ENCODE measurements at places on chromosomes 13 and 19.
A peak's percentile ranks its signal among the peaks of the same experiment; 100 is the strongest.

- peak; percentile 1 for DNase-seq
These were observed 62.1 kb downstream of the KLF2 start for GRCh38 chr19:16386619-16387240.

DNA sequence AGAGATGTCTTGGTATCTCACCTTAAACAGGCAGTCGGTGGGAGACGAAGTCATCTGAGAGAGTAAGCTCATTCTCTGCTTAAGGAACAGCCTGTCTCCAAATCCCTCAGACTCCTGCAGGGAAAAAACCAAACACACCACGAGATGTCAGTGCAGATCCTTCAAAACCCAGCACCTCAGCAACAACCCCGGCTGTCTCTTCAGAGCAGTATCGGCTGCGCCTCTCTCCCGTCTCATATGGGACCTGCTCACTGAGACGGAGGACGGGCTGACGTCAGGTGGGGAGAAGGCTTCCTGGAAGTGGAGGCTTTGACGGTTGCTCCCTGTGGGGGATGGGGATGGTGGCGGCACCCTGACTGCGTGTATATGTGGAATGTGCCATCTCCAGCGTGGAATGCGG lies 43.6 kb downstream of the ANKRD27 start:
- DNase-seq: no peak

DNA sequence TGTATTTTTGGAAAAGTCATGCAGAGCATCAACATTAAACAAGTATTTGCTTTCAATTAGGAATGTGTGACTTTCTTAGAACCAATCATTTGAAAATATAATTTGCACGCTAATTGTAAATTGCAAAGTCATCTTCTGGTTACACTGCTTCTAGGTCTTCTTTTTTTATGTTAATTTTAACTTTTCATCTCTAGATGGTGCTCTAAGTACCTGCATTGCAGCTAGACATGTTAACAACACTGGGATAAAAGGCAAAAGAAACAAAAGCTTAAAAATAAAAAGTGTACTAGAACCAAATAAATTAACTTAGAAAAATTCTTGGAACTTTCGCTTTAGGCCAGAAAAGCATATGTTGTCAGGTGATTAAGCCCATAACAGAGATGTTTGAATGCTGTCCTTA lies 2758.2 kb downstream of the PCDH9 start:
- DNase-seq: no peak

DNA sequence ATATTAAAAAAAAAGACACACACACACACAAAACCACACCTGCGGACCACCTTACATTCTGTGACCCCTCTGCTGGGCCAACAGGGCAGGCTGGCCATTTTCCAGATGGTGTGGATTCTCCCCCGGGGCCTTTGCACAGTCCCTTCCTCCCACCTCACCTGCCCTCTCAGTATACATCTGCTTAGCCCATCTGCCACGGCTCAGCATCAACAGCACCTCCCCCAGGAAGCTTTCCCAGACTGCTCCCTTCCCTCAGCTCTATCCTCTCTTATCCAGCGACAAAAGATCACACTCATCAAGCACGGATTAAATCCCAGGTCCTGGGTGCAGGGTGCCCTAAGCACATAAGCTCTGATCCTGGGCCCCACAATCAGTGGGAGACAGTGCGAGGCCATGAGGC lies 4.5 kb downstream of the ZNF787 start:
- no peak for DNase-seq

DNA sequence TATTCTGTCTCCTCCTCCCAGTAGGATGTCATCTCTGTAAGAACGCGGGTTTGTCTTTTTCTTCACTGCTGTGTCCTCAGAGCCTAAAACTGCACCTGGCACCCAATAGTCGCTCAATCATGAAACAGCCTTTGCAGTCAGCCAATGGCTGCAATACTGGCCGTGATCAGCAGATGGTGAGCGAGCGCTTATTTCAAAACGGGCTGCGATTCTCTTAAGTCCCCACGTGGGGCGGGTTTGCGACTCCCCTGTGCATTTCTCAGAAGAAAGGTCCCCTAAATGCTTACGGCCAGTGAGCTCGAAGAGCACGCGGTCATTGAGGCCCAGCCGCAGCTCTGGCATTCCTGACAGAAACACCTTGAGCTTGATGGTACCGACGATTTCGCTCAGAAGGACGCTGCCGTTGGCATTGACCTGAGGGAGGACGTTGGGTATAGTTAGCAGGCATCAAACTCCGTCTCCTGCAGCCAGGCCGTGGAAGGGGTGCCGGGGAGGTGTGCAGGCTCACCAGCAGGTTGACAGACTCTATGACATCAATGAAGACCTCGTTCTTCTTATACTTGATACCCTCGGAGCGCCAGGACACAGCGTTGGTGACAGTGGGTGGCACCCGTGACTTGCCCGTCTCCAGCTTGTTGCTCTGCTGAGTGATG lies 6.0 kb downstream of the AP1M2 start:
- DNase-seq: peak; percentile 64

DNA sequence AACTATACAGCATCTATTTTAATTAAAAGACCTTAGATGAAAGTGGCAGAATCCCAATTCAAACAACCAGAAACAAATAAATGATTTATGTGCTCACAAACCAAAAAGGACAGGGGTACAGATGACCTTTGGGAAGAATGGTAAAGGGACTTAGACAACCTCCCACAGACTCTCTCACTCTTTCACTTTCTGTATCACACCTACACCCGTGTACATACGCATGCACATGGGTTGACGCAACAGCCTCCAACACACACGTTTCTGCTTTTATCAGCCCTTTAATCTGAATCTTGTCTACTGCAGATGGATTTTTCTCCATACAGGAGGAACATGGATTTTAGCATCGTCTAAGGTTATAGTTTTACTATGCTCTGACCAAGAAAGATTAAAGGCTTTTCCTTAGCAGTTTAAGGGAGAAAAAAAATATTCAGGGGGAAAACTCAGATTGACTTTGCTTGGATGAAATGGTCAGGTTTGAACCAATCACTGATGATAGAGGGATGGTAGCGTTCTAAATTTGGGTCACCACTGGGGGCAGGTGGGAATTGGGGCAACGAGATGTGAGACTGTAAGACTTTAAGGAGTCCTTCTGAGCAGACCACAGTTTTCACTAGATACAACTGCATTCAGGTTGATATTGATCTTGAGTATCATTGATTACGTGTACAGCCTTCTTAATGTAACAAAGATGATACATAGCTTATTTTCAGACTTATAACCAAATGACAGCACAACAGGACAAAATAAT lies 166.1 kb downstream of the ITGBL1 start:
- DNase-seq: no peak

DNA sequence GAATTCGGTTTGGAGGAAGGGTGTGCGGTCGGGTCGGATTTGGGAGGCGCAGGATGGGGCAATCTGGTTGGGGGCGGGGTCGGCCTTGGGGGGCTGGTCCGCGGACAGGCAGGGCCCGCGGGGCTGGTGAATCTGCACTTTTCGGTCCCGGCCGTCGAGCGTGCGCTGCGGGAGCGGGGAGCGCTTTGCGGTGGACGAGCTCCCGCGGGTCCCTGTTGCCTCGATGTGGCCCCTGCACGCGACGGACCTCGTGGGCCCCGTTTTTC lies 11.9 kb downstream of the PEAK3 start:
- DNase-seq: no peak

- peak; percentile 77 for DNase-seq
These were observed 228.3 kb upstream of the IRS2 start for GRCh38 chr13:110014719-110015118.

- no peak for DNase-seq
These were observed 166.5 kb downstream of the COG6 start for GRCh38 chr13:39821977-39822376.

DNA sequence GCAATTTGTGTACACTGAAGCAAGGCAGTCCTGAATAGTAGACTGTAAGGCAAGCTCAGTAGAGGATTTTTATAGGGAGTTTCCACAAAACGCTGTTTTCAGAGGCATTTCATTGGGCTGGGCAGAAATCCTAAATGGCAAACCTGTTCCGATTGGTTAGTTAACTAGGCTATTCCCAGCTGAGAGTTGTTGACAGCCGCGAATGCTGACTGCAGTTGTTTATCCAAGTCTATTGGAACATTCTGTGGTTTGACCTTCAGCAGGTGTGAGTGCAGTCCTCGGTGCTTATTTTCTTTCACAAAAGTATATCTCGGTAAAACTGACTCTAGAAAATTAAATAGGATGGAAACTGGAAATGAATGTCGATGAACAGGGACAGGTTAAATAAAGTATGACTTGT lies 45.4 kb downstream of the TPT1 start:
- DNase-seq: no peak

DNA sequence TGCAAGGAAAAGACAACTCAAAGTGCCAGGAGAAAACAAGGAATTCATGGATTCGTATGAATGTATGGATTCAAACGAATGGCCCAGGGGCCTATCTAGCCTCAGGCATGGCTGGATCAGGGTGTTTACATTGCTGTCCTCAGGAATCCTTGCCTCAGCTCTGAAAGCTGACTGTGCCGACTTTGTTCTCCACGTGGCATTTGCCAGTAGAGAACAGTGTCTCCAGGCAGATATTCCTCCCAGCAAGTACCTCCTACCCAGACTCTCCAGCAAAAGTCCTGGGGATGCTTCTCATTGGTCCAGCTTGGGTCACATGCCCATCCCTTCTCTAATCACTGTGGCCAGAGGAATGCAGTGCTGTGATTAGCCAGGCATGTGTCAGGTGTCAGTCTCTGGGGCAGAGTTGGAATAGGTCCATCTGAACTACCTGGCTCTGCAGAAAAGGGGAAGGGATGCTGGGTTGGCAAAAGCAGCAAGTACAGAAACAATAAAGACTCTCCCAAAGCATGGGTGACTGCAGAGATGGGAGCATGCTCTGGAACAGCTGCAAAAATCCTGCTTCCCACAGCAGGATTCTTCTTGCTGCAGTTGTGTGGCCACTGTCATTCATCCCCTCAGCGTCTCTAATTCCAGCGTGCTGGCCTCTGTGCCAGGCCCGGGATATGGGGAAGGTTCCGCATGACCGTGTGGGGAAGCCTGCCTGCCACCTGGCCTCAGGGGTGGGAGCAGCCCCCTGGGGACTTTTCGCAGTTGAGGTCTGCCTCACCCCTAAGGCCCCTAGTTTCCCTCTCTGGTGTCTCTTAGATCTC lies 30.0 kb downstream of the CCNE1 start:
- no peak for DNase-seq

DNA sequence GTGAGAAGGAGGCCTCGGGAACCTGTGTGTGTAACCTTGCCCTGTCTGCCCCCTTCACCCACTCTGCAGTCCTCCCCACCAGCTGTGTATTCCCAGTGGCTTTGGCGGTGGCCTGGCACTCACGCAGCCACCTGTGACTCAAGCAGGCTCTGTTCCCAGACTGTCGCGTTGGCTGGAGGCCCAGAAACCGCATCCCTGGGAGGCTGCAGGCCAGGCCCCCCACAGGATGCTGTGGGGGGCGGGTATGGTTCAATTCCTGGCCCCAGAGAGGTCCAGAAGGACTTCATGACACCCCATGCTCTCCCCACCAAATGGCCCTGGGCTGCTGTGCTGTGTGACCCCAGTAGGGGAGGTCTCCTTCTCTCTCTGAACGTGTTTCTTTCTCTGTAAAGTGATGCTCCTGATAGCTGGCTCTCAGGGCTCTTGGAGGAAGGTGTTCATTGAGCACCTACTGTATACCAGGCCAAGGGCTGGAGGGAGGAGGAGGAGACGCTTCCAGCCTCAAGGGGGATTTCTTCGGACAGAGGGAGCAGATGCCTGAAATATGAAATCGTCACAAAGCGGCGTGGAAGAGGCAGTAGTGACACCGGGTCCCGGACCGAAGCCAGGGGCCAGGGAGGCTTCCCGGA lies 1.9 kb upstream of the LINGO3 start:
- no peak for DNase-seq

DNA sequence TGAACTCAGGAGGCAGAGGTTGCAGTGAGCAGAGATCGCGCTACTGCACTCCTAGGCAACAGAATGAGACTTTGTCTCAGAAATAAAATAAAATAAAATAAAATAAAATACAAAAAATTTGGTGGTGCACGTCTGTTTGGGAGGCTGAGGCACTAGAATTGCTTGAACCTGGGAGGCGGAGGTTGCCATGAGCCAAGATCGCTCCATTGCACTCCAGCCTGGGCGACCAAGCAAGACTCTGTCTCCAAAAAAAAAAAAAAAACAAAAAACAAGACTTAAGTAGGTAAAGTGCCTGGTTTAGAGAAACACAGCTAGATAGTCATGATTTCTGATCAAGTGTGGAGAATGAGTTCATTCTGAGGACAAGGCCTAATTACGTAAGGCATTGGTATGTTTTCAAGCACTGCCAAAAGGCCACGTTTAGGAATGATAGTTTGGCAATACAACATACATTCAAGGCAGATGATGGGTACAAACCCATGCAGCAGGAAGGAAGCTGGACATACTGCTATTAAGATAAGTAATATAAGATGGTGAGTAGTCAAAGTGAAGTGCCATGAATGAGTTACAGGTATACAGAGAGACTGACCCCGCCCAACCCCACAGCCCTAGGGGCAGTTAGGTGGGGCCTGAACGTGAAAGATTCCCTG lies 4.8 kb upstream of the UCHL3 start:
- no peak for DNase-seq

DNA sequence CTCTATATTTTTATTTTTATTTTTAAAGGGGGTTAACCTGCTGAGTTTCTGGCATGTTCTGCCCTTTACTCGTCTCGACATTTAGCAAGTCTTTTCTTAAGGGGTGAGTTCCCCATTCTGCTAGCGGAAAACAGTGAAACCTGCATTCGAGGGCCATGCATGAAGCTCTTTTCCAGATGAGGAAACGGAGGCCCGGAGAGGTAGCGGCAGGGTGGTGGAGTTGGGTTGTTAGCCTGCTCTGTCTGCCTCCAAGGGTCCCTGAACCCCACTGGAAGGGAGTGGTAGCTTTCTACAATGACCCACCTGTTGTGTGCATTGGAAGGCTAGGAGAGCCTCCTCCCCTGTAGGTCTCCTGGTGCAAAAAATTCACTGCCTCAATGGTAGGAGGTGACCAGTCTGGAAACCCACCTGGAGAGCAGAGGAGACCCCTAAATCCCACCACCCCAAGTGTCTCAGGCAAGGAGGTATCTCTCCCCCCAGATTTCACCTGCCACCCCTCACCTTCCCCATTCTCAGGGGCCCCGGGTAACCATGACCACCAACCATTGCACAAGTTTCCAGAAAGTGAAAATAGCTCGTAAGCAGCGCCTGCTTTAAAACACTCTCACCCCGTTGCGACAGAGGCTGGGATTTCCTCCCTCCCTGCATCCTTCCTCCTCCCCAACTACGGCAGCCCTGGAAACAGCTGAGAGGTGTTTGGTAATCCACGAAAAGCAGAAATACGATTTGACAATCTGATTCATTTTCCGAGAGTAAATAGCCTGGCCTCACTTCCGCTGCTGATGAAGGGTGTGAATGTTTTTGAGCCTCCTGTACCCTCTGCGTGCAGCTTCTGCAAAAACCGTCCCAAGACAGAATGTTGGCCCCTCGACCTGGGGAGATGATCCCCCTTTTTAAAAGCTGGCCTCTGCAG lies 3.5 kb downstream of the KLF2 start:
- DNase-seq: no peak

DNA sequence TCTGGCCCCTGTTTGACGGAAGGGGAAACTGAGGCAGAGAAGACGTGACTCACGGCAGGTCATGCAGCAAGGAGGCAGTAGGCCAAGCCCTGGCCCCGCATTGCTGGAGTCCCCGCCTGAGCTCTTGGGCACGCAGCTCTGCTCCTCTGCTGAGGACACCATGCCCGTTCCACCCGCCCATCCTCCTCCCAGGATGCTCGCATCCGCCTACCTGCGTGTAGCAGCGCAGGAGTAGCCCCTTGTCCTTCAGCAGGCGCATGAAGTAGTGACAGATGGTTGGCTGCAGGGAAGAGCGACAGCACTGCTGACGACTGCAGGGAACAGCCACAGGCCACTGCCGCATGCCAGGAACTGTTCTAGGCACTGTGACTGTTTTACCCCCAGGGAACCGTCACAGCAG lies 10.5 kb downstream of the SIRT2 start:
- no peak for DNase-seq

Data from NCI-H1930 (cell line).